ENCODE measurements at places on chromosomes 1 and 21. TPM values are rescaled to one million over a fixed set of nuclear protein-coding genes. Genes with fewer than 3 reads are reported as not detected.
A peak's percentile ranks its signal among the peaks of the same experiment; 100 is the strongest.

Gene TOR3A
- 42.4 TPM for total RNA-seq

DNA sequence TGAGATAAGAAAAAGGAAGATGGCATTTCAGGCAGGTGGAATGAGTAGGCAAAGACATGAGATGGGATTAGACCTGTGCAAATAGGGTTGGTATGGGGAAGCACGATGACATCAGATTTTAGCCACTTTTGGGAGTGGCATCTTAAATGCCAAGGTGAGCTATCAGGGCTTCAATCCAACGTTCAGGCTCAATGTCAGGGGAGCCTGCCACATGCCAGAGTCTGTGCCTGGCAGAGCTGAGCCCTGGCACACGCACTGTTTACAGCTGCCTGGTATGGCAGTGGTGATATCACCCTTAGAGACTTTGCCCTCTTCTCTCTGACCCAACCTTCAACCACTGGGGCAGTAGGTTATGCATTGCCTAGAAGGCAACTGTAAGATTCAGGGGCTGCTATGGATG is 1.1 kb upstream of the GUCA2B start:
- no peak for DNase-seq

- no peak for DNase-seq
Observed at GRCh38 chr1:52534928-52535764, 17.7 kb downstream of the TUT4 start.

DNA sequence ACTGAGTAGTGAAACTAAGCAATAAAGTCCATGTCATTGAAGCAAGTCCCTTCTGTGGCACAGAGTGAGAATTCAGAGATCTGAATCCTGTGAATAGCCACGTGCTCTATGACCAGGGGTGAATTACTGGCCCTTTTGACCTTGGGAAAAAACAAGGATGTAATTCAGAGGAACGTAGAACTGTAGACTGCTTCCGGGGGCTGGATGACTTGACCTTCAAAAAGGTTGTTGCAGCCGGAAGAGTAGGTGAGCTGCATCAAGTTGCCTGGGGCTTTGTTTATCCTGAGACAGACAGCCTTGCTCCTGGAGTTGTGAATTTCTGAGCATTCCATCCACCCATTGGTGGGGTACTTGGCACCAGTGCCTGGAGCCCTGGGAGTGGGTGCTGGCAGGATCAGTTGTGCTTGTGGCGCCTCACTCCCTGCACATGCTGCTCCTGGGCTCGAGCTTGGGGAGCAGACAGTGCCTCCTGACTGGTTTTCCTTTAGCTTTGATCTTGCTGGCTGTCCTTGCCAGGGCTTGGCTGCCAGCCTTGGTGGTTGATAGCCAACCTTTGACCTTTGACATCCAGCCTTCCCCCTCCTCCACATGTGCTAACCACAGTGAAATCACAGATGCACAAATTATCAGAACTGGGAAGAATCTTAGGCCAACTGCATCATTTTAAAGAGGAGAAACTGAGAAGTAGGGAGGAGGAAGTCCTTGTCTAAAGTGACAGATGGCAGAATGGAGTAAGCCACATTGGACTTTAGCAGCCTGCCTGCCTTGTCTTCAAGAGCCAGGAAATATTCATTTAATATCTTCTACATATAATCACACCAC is 16.2 kb upstream of the MYOG start:
- no peak for DNase-seq

DNA sequence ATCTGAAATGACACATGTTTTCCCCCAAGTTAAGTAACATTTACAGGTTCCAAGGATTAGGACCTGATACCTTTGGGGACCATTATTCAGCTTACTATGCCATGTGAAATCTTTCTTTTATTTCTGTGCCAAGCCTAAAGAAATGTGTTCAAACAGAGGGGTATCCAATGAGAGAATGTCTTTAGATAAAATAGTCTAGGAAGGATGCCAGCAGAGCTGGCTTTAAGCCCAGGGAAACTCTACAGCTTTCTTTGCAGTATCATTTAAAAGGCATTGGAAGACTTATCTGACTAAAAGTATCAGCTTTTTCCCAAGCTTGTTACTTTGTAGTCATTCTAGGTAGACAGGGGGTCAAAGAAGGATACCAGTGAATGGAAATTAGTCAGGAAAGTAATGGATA is 860.4 kb downstream of the PLA2G4A start:
- DNase-seq = peak; percentile 21

Gene RHD
- total RNA-seq = not detected

Gene BACE2
- 109 TPM for total RNA-seq
